ENCODE measurements at places on chromosomes 3 and 15.

- DNase-seq: no peak
These were observed 1.3 kb upstream of the PP2D1 start for GRCh38 chr3:20013396-20013795.

- DNase-seq: no peak
These were observed 303.2 kb downstream of the ZIC1 start for GRCh38 chr3:147712357-147712756.

- no peak for DNase-seq
These were observed 46.3 kb downstream of the FOXP1 start for GRCh38 chr3:71537211-71537611.

- no peak for DNase-seq
These were observed 265.0 kb downstream of the OPA1 start for GRCh38 chr3:193857996-193858395.

DNA sequence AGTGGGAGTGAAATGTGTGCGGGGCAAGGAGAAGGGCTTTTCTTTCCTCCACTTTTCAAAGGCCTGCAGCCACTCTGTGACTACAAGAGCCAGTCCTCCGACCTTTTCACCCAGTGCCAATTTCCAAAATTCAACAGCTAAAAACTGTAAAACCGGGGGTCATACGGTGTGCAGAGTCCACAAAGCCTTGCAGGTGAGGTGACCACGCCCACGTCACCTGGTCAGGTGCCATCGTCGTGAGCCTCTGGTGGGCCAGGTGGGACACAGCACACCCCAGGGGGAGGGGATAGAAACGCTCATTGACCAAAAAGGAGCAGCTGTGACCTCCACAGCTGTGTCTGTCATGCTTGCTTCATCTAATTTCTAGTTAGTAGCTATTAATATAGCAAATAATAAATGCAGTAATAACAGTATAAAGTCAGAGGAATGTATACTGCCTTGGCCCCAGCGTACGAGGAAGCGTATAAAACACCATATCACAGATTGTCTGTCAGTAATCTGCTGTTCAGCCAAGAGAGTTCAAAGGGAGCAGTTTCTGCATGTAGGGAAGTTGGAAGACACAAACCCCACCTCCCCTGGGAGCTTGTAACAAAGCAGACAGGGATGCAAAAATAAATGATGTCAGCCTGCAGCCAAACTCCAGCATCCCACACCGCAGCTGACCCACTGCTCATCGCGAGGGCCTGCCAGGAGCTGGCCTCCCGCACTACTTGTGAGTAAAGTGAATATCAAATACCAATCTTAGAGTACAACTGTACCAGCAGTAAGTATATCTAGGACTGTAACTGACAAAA lies 86.7 kb downstream of the VGLL4 start:
- DNase-seq: no peak

DNA sequence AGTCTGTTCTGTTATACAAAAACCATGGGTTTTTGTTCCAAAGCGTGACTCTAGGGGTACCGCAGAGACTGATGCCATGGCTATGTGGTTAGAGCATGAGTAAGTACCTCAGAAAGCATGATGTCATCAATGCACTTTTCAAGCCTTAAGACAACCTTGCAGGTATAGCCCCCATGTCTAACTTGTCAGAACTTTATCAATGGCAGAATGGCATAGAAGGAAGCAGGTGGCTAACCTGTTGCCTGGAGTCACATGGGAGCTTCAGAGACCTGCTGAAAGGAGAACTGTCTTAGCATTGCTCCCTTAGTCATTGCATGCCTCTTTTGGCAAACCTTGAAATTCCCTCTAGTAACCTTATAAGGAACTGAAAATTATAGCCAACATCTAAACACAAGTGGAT lies 52.5 kb downstream of the EOMES start:
- DNase-seq: no peak

GRCh38 chr15:58994906-58995453 lies 7.5 kb downstream of the RNF111 start:
- no peak for DNase-seq

DNA sequence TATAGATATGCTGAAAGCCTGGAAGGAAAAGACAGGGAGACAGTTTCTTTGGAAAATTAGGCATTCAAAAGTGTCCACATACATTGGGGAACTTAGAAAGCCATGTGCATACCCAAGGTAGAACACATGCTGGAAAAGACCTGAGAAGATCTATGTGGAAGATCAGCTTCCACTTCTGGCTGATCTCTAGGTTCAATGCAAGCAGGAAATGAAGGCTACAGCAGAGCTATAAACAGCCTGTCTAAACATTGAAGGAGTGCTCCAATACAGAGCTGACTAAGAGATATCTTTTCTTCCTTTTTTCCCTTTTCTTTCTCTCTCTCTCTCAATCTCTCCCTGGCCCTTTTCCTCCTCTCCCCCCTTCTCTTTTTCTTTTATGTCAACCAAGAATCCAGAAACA lies 73.6 kb upstream of the TCF12 start:
- no peak for DNase-seq

DNA sequence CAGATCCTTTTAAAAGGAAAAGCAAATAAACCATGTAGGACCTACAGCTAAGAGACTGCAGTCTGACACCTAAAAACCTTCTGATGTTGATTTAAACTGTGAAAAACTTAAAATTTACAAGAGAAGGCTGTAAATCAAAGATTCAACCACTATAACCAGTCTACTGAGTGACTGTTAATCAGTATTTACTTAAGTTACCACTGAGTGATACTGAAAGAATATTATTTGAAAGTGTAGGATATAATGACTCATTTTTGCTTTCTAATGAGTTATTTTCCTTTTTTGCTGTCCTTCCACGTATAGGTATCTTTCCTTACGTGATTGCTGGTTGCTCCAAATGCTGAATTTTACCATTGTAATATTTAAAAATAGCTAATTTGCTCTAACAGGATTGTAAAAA lies 44.6 kb downstream of the RFX7 start:
- DNase-seq: no peak

DNA sequence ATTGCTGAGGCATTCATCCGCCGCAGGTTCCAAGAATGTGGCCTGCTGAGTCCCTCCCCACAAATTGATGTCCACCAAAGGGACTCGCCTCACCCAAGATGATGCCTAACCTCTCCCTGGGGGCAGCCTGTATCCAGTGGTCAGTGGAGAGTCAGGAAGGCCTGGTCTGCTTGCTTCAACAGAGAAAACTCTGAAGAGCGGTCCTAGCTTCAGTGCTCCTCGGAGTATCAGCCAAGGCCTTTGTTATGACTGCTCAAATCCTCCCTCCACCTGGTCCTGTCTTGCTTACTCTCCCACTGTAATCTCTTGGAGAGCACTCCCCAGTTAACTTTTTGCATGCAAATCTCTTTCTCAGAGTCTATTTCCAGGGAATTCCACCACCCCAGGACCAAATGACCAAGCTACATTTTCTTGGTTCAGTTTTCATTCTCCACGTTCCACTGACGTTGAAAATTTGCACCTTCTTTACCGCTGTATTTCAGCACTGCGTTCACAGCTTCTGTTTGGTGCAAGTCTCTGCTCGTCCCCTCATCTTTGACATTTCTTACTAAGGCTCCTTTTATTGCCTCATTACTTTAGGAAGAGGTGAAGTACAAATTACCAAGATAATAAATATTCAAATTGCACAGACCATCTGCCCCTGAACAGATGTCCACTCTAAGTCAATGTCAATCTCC lies 22.3 kb downstream of the CMTM7 start:
- DNase-seq: no peak

- DNase-seq: no peak
These were observed 290.8 kb downstream of the NLGN1 start for GRCh38 chr3:173688216-173688842.

GRCh38 chr3:177470197-177470941 lies 273.1 kb upstream of the TBL1XR1 start:
- no peak for DNase-seq

GRCh38 chr15:85707519-85708338 lies 87.0 kb downstream of the KLHL25 start:
- DNase-seq: no peak

DNA sequence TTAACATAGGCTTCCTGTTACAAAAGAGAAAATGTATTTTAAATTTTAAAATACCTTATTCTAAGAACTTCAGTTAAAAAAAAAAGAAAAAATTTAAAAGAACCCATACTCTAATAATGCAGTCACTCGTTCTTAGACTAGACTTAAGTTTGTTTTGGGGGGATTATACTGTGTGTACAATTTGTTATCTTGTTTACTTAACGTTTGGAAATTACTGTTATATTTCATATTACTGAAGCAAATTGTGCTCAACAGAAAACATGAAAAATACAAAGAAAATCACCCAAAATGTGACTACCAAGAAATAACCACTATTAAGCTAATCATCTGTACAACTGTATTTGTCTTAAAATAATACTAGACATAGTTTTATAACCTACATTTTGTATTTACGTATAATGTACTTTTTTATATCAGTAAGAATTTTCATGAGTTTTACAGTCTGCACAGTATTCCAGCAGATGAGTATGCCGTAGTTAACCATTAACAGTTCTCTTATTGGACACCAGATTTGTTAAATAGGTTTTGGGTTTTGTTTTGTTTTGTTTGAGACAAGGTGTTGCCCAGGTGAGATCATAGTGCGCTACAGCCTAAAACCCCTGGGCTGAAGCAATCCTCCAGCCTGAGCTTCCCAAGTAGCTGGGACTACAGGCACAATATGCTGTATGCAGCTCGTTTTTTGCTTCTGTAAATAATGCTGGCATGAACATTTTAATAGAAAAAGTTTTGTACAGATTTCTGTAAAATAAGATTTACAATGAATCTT lies 88.8 kb upstream of the CHD2 start:
- DNase-seq: no peak

GRCh38 chr15:80265021-80265420 lies 13.0 kb upstream of the CTXND1 start:
- no peak for DNase-seq

GRCh38 chr15:81038975-81039607 lies 38.4 kb downstream of the TLNRD1 start:
- no peak for DNase-seq

GRCh38 chr15:101448336-101448735 lies 41.2 kb downstream of the PCSK6 start:
- DNase-seq: no peak

DNA sequence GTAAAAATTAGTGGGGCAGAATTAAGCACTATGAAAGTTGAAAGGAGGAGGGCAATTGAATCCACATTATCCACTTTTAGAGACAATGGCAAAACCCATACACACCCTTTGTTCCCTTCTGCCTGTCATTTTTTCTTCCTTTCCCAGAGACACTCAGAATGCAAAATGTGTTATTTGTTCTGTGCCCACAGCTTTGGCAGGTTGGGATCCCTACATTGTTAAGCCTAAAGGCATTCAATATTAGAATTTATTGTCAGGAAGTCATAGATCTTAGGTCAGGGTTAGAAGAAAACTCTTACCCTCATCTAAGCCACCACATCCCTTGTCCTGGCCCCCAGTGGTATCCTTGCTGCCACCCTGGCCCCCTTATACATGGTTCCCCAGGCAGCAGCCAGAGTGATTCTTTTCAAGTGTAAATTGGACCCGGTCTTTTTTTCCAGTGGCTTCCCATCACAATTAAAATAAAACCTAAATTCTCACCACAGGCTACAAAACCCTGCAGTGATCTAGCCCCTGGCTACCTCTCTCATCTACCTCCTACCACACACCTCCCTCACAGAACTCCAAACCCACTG lies 470.1 kb upstream of the ATP11B start:
- DNase-seq: no peak

- no peak for DNase-seq
These were observed 17.3 kb upstream of the SLC28A2 start for GRCh38 chr15:45234562-45235235.

GRCh38 chr3:66378256-66378655 lies 122.6 kb downstream of the LRIG1 start:
- peak; percentile 76 for DNase-seq
